ENCODE measurements at places on chromosomes 4 and X. TPM values are rescaled to one million over a fixed set of nuclear protein-coding genes. Genes with fewer than 3 reads are reported as not detected.

Gene LEF1
- total RNA-seq, result 386 TPM

Gene CYBB
- total RNA-seq, result not detected

Gene TMEM35A
- total RNA-seq, result not detected

Gene TRPC5OS
- total RNA-seq, result not detected

Gene LONRF3
- total RNA-seq, result 0.35 TPM

Gene SPACA5
- 0.40 TPM for total RNA-seq

Gene CLTRN
- total RNA-seq, result 0.17 TPM

Gene ENOPH1
- total RNA-seq, result 34.6 TPM

Gene CFI
- not detected for total RNA-seq

Gene INTU
- total RNA-seq, result not detected

Gene CHM
- total RNA-seq, result 18.3 TPM

DNA sequence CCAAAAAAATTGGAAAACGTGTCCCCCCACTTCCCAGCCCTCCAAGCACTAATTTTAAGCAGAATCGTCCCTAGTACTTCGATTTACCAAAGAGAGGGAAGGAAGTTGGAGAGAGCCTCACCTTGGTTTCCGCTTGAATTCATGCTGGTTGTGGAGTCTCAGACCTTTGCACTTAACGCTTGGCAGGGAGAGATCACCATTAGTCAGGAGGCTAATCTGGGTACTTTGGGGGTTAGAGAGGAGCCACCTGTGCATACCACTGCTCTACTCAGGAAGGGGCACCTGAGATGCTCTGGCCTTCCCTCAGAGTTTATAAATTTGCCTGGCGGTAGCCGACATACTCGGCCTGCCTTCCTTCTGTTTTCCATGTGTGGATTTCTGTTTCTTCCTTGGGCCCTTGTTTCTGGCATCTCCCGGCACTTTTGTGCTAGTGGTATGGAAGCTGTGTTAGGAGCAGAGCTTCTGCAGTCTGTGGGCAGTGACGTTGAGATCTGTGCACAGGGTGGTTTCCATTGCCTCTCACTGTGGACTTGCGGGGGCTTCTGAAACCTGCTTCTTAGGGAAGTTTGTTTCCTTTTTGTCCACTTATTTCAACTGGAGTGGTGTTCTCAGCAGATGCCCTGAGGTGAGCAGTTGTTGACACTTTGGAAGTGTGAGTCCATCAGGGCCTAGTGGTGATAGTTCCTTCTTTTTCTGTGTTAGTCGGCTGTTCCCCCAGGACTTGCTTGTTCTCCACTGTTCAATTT is 104.2 kb downstream of the TMEM131L start:
- no peak for DNase-seq

DNA sequence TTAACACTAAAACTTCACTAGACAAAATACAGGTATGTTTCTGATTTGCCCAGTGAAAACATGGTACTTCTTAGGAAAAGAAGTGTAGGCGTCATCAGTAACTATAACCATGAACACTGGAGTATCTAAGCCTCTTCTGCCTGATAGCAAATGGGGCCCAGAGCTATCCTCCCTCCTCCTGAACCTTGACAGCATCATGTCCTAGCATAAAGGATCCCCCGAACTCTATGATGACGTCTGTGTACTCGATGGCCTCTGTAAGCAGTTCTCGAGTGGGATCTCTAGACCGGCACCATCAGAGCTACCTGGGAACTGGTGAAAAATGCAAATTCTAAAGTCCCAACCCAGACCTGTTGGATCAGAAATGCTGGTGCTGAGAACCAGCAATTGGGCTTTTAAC is 36.3 kb upstream of the MTNR1A start:
- no peak for DNase-seq

- no peak for DNase-seq
Measured at GRCh38 chr4:147547314-147548056, 66.6 kb downstream of the EDNRA start.

GRCh38 chr4:26515936-26516335 is 25.7 kb upstream of the CCKAR start:
- no peak for DNase-seq

DNA sequence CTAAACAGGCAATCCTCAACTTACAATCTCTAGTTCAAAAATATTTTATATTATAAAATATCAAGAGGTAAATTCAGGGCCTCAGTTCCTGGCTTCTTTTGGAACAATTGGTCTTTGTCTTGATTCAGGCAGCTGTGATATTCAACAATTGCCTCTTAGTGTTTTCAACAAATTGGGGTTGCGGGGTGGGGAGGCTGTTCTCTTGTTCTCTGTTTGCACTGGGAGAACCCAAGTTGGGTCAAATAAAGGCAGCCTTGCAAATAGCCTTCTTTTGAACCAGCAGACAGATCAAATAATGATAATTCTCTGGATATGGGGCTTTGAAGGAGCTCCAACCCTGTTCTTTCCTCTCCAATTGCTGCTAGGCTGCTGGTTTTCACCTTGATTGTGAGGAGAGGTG is 142.5 kb downstream of the COL4A5 start:
- DNase-seq, result no peak

GRCh38 chr4:87122252-87122651 is 98.2 kb downstream of the KLHL8 start:
- no peak for DNase-seq

DNA sequence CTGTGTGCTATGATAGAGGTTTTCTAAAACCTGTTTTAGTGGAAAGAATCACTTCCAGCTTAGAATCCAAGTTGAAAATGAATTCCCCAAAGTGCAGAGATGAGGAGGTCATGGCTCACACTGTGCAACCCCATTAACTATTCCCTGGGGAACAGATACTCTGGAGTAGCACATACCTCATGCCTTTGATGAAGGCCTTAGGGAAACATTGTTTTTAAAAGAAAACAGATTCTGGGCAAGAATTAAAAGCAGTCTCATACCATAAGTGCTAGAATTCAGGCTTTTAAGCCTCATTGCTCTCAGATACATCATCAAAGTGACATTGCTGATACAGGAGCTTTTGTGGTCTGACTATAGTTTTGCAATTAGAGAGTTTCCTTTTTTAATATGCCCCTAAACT is 115.1 kb downstream of the NDST4 start:
- DNase-seq, result no peak

DNA sequence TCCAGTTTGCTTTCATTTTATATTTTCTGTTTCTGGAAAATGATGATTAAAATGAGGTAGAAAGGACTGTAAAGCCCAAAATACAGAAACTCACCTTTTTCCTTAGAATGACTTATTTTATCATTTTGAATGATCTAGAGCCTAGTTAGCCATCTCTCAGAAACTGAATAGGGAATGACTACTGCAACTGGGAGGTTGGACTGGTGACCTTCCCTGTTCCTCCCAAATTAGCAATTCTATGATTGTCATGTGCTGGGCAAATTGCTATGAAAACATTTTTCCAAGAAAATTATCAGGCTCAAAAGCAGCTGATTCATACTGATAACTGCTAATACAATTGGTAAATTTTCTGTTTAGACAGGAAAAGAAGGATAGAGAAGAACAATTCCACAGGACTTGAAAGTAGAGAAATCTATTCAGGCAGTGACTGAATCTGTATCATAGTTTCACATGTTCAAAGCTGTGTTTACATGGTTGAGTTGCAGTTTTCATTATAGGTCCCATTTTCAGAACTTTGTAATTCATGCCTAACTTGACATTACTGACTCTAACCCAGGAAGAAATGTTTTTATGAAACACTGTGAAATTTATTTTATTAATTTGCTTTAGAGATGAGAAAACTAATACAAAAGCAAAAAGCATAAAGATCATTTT is 43.4 kb upstream of the SEC24B start:
- no peak for DNase-seq

GRCh38 chr4:101200561-101200960 is 146.8 kb downstream of the PPP3CA start:
- DNase-seq, result no peak

GRCh38 chrX:85111347-85111746 is 107.7 kb downstream of the APOOL start:
- DNase-seq, result peak; percentile 6

DNA sequence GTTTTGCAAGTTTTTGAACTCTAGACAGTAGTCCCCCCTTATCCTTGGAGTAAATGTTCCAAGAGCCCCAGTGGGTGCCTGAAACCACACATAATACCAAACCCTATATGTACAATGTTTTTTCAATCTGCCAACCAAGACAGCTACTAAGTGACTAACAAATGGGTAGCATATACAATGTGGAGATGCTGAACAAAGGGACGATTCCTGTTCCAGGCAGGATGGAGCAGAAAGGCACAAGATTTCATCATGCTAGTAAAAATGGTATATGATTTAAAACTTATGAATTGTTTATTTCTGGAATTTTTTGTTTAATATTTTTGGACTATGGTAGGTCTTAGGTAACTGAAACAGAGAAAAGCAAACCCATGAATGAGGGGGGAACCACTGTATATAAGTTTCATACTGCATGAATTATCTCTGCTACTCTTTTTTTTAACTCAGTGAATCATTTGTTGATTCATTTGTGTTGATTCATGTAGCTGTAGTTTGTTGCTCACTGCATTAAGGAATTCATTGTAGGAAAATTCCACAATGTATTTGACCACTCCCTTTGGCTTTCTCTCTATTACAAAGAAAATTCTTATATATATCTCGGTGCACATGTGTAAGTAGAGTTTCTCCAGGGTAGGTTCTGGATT is 21.9 kb upstream of the ANXA3 start:
- DNase-seq, result no peak

DNA sequence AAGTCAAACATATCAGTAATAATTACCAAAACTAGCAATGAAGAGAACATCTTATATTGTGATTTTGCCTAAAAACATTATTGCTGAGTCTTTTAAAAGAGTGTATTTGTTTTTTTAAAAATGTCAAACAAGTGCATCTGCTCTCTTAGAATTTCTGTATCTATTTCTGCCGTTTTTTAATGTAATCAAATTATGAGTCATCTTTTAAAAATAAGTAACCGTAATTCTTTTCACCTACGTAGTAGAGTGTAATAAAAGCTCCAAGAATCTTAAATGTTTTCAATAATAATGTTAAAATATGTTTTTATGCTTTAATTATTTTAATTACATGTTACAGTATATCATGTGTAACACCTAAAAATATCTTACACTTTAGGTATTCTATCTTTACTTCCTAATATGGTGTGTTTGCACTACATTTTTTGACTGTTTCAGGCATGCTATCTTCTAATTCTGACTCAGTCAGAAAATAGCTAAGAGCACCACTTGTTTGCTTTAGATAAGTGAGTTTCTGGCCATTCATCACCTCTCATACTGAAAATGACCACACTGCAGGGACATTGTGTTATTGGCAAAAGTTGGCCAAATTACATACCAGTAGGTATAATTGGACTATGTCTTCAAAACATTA is 368.5 kb downstream of the PCDH7 start:
- no peak for DNase-seq

GRCh38 chr4:139484783-139485311 is 30.9 kb downstream of the RAB33B start:
- DNase-seq, result no peak

- no peak for DNase-seq
Measured at GRCh38 chrX:105533951-105534350, 288.4 kb upstream of the NRK start.

DNA sequence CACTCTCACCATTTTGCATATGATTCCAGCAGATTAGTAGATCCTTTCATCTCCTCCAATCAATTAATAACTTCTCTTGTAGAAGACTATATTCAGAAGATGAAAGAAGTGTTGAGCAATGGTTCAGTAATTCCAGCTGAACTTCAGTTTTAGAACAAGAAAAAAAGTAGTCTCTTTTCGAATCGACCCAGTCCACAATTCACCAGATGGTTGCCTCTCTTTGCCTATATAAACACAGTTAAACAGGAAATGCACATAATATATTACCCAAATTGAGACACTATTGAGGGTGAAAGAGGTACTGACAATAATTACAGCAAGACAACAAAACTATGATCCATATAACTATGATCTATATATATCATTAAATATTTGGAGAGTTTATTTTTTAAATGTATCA is 16.8 kb upstream of the FAM241A start:
- no peak for DNase-seq

- DNase-seq, result no peak
Measured at GRCh38 chrX:127764674-127765073, 287.5 kb downstream of the ACTRT1 start.

- no peak for DNase-seq
Measured at GRCh38 chr4:2930135-2930757, 33.0 kb downstream of the NOP14 start.

- no peak for DNase-seq
Measured at GRCh38 chrX:27575565-27575964, 14.6 kb upstream of the DCAF8L2 start.

- no peak for DNase-seq
Measured at GRCh38 chr4:30429813-30430761, 290.1 kb upstream of the PCDH7 start.

DNA sequence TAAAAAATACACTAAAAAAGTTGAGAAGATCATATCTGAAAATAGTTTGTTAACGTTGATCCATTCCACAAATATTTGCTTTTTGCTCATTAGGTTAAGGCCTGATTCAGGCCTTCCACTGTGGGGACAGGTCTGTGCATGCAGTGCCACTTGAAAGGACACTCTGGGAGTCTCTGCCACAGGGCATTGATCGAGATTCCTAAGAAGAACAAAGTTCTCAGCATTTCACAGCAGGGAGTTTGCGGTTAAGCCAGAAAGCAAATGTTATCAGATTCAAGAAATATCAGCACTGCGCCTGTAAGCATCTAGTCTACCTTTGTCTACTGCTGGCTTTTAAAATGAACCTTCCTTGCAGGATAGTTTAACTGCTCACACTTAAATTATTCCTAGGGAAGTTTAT is 62.2 kb upstream of the TNIP3 start:
- no peak for DNase-seq

DNA sequence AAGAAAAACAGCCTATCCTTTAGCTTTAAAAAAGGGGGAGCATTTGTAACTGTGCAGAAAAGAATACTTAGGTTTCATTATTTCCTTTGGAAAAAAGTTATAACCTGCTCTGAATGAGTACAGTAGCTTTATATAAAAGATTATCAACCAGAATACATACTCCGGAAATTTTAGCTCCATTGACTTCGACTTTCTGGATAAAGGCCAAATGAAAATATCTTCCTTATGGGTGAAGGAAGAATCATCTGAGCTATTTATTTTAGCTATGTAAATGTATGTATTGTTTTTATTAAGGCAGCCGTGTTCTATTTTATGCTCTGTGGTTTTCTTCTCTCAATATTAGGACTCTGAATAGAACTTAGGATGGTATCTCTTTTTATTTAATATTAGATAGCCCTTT is 69.0 kb upstream of the ETNPPL start:
- DNase-seq, result no peak
